ENCODE measurements at places on chromosomes 5 and 9.
A peak's percentile ranks its signal among the peaks of the same experiment; 100 is the strongest.

GRCh38 chr5:149685494-149685893, 44.6 kb upstream of the PPARGC1B start:
- DNase-seq, result no peak

DNA sequence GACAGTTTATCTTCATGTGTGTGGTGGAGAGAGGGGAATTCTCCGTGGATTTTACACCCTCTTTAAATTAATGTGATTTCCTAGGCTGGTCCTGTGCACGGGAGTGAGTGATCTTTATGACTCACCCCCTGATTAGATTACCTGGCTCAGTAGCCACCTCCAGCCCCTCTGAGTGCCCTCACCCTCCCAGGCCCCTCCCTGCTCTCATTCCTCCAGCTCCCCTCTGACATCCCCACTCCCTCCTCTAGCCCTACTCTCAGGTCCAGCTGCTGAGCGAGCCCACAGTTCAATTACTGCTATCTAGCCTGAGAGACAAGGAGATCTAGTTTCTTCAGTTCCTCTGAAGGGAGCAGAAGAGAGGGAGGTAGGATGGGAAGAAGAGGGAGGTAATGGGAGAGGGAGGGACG, 61.8 kb upstream of the ARAP3 start:
- peak; percentile 46 for DNase-seq

DNA sequence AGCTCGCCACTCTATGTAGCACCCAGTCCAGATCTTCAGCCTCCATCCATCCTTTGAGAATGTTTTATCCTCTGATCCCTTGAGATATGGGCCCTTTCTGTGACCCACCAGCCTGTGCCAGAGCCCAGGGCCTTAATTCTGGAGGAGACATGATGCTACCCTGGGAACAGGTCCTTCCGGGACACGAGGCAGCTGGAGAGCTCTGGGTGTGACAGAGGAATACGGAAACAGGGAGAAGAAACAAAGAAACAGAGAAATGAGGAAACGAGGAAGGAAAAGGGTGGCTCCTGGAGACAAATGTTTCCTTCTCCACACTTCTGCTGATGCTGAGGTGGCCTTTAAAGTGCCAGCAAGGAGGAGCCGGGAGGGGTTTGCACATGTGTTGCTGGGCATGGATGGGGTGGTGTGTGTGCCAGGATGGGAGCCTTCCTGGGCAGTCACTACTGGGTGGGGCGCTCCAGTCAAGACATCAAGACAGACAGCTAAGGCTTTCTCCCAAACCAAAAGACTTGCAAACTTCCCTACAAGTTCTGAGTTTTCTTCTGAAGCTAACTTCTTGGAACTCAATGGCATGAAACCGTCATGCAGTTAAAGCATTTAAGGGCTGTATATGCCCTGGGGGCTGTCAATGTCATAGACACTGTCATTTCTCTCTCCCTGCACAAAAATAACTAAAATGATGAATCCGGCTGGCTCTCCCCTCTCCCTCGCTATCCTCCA, 22.8 kb upstream of the MARCHF6 start:
- DNase-seq, result no peak

- DNase-seq, result no peak
Observed at GRCh38 chr5:39228596-39228995, 9.2 kb upstream of the FYB1 start.

- no peak for DNase-seq
Observed at GRCh38 chr9:7762600-7762999, 37.0 kb downstream of the DMAC1 start.

GRCh38 chr9:136342181-136343120, 15.1 kb downstream of the GPSM1 start:
- DNase-seq, result no peak
